Mesenteric fat pad (tissue), 1 donor: ENCODE measurements at places on chromosomes 5 and 9. TPM values are rescaled to one million over a fixed set of nuclear protein-coding genes. Genes with fewer than 3 reads are reported as not detected.

Gene CYLC2
- not detected for total RNA-seq

Gene MOB3B
- total RNA-seq, result 3.8 TPM

Gene TMEM174
- total RNA-seq, result not detected

- no peak for DNase-seq
Measured at GRCh38 chr5:109630093-109630492, 59.6 kb upstream of the MAN2A1 start.

DNA sequence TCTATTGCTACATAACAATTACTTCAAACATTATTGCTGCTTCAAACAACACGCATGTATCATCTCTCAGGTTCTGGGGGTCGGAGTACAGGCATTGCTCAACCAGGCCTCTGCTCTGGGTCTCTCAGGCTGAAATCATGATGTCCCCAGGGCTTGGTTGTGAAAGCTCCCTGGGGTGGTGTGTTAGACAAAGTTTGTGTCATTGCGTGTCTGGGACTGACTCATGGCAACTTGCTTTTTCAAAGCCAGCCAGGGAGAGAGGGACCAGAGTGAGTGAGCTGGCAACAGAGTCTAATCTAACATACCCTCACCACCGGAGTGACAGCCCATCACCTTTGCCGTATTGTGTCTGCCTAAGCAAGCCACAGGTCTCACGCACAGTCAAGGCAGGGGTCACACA is 259.2 kb upstream of the NFIL3 start:
- no peak for DNase-seq

DNA sequence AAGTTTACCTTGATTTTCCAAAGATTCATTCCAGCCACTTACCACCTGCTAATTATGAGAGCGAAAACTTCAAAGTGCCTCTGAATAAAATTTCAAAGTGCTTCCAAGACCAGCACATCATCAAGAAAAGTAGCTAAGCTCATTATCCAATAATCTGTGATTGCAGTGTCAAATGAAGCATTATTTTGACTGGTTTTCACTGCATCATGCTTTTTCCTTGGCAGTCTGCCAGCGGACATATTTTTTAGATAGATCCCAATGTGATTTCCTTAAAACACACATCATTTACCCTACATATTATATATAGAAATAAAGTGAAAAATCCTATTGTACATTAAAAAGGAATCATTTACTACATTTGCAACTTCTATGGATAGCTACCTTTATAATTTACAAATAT is 508.6 kb upstream of the FAM174A start:
- no peak for DNase-seq

GRCh38 chr9:121225240-121225639 is 23.6 kb upstream of the RAB14 start:
- DNase-seq, result no peak

- no peak for DNase-seq
Measured at GRCh38 chr9:125745018-125745417, 2.2 kb upstream of the PBX3 start.

GRCh38 chr5:155616779-155617392 is 603.3 kb downstream of the KIF4B start:
- DNase-seq, result no peak

GRCh38 chr9:84827216-84827765 is 157.8 kb downstream of the NTRK2 start:
- DNase-seq, result no peak

GRCh38 chr5:127555826-127556225 is 38.4 kb downstream of the PRRC1 start:
- no peak for DNase-seq

- DNase-seq, result no peak
Measured at GRCh38 chr5:125176005-125176390, 429.6 kb upstream of the ZNF608 start.

DNA sequence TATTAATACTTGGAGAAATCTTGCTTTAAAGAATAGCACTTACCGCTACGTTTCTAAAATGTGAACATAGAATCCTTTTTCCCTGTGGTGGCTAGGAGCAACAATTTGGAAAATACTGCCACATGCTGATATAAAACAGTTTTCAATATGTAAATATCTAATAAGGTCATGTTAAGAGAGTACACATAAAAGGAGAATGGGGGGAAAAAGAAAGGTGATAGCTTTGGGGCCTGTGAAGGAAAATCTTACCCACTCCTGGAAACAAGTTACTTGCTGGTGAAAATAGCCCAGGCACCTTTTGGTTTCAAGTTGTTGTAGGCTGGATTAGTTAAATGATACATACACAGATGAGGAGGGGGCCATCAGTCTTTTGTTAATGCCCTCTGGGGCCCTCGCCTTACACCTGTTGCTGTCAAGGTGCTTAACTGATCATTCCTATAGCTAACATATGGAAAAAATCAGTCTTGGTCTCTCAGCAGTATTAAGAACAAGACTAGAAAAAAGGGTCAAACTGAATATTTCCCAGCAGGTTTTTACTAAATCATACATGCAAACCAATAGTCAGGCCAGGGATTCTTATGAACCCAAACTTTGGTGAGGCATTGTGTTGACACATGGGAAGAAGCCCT is 24.1 kb downstream of the FYB1 start:
- DNase-seq, result no peak

- DNase-seq, result no peak
Measured at GRCh38 chr5:68730220-68730978, 363.4 kb upstream of the SLC30A5 start.

- no peak for DNase-seq
Measured at GRCh38 chr9:129175515-129175824, 2.6 kb downstream of the IER5L start.

- no peak for DNase-seq
Measured at GRCh38 chr9:17757816-17758215, 178.9 kb downstream of the SH3GL2 start.

DNA sequence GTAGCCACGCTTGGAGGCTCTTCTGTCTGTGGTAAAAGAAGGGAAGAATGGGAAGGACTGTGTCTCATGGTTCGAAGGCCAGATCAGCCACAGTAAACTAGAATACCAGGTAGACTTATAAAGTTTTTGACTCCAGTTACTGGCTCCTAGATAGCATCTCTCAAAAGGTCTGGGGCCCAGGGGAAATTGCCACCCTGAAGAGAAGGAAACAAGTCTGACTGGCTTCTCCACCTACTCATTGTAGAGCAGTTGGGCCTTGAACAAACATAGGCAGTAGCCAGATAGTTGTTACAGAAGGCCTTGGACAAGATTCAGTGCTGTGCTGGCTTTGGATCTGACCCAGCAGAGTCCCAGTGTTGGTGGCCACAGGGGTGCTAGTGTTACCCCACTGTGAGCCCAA is 890.4 kb downstream of the EFNA5 start:
- DNase-seq, result no peak

DNA sequence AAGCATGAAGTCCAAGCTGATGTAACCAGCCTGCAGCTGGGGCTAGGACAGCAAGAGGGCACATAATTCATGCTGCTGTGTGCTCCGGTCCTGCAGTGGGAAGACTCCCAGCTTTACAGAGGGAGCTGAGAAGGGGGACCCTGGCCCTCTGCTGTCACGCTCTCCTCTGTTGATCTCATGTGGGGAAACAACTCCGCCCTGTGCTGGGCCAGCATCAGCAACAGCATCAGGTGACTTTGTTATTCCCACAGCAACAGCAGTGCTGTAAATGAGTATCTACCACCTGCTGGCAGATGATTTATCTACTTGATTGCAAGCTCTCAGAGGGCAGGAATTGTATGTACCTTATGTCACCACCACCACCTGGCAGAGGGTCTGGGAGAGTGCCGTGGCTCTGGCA is 176.2 kb downstream of the COL23A1 start:
- peak; percentile 26 for DNase-seq

- DNase-seq, result no peak
Measured at GRCh38 chr5:6568383-6568782, 64.5 kb downstream of the NSUN2 start.
